ENCODE measurements at places on chromosomes 16 and 17.
A peak's percentile ranks its signal among the peaks of the same experiment; 100 is the strongest.

- no peak for DNase-seq
These were observed 3.7 kb downstream of the CD300C start for GRCh38 chr17:74542166-74542565.

DNA sequence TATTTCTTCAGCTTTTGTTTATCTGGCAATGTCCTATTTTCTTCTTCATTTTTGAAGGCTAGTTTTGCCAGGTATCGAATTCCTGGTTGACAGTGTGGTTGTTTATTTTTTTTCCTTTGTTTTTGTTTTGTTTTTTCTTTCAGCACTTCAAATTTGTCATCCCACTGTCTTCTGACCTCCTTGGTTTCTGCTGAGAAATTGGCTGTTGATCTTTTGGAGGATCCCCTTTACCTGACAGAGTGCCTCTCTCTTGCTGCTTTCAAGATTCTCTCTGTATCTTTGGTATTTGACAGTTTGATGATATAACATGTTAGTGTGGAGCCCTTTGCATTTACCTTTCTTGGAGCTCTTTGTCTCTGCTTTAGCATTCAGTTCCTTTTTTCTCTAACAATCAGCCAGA, 9.6 kb upstream of the ATF7IP2 start:
- DNase-seq = no peak

- no peak for DNase-seq
These were observed 394.7 kb downstream of the SOX9 start for GRCh38 chr17:72515291-72516065.

DNA sequence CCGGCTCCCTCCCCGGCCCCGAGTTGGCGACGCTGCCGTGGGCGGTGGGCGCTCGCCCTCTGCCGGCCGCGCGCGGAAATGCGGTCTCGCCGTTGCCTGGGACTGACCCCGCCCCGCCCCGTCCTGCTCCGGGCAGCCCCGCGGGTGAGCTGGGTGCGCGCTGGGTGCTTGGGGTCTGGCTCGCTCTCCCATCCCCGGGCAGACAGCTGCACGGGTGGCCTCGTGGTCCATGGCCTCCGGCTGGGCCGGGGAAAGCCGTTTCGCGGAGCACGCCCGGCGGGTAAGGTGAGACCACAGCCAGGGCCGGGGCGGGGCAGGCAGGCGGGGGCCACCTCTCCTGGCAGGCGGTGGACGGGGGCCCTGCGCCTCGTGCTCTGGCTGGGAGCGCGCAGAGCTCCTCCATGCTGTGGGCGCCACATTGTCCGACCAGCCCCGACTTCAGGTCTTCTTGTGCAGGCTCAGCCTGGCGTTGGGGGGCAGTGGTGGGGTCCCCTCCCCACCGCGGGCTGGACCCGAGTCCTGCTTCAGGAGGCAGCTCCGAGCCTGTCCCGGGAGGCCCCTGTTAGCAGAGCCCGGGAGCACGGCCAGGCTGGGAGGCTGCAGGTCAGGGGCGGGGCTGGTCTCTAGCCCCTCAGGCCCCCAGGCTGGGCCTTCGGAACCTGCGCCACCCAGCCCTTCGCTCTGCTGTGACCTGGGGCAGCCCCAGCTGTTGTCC, 7.0 kb upstream of the C1QTNF8 start:
- peak; percentile 33 for DNase-seq

GRCh38 chr16:86044241-86044671, 145.3 kb downstream of the IRF8 start:
- peak; percentile 17 for DNase-seq

- no peak for DNase-seq
These were observed 23.7 kb downstream of the ZNRF1 start for GRCh38 chr16:75022567-75022966.

DNA sequence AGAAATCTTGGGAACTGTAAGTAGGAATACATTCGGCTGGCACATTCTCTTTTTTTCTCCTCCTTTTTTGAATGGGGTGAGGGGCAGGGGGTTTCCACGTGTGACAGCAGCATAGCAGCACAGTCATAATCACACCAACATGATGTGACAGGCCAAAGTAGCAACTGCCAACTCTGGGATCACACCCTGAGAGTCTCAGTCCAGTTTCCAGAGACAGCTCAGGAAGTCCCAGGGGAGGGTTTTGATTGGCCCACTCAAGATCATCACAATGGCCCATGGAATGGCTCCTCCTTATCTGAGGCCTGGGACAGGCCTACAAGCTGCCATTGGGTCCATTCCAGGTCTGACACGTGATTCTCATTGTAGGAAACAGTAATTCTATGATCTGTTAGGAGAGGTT, 207.1 kb upstream of the ASIC2 start:
- no peak for DNase-seq

GRCh38 chr17:53543472-53543871, 279.3 kb upstream of the KIF2B start:
- no peak for DNase-seq

Data from stimulated activated CD8-positive, alpha-beta memory T cell treated with anti-CD3 and anti-CD28 coated beads, Interleukin-4, amount 100 ng/mL, for 4 hours (primary cell).